ENCODE measurements at places on chromosomes 5 and 9.

- DNase-seq = no peak
Measured at GRCh38 chr9:91395553-91396471, 27.8 kb downstream of the NFIL3 start.

- DNase-seq = peak; percentile 79
Measured at GRCh38 chr5:159331093-159331973, 1.0 kb upstream of the IL12B start.

DNA sequence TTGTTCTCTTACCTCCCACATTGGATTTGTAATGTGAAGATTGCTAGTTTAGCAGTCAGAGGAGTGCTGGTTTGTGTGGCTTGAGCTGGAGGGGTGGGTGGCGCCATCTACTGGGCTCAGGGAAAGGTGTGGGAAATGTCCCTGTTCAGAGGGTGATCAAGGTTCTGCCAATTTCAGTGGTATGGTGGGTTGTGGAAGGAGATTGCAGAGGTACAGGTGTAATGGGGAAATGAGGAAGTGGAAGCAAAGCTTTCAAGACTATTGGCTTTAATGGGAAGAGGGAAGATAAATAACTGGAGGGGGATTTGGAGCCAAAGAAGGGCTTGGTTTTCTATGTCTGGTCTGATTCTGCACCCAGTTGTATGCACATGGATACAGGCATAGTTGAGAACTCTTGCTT, 76.4 kb downstream of the OSMR start:
- DNase-seq = no peak

DNA sequence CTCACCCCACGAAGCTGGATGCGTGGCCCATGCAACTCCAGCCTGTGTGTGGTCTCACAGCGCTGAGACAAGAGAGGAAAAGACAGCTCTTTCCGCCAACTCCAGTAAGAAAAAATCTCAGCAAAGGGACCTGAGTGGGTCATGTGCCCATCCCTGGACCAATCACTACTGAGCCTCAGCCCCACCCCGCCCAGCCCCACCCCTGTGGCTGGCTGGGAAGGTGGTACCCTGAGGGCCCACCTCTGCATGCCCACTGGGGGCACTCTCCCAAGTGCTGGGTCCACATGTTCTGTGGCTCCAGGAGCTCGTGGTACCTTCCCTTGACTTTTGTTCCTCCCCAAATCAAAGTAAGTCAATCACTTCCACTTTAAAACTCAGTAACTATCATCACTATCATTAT, 105.1 kb upstream of the SMIM23 start:
- no peak for DNase-seq

GRCh38 chr5:180096616-180097015, 25.1 kb upstream of the RNF130 start:
- no peak for DNase-seq

GRCh38 chr5:142561029-142561428, 124.9 kb downstream of the FGF1 start:
- no peak for DNase-seq

DNA sequence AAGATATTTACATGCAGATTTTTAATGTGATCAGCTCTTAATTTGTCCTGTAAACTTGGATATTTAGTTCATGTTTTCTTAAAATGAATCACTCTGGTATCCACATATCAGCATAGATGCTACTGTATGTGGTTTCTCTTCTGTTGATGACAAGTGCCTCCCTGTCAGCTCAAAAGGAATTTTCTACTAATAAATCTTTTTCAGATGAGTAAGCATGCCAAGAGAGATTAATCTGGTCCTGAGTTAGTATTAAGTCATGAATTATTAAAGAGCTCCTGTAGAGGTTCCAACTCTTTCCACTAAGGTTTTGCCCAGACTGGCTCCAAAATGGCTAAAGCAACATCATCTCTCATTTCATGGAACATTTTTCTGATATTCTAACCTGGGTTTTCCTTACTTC, 129.2 kb downstream of the GOLPH3 start:
- DNase-seq = no peak

GRCh38 chr5:125874717-125875116, 548.5 kb upstream of the GRAMD2B start:
- DNase-seq = no peak

- DNase-seq = no peak
Measured at GRCh38 chr5:142618130-142618523, 67.8 kb downstream of the FGF1 start.

DNA sequence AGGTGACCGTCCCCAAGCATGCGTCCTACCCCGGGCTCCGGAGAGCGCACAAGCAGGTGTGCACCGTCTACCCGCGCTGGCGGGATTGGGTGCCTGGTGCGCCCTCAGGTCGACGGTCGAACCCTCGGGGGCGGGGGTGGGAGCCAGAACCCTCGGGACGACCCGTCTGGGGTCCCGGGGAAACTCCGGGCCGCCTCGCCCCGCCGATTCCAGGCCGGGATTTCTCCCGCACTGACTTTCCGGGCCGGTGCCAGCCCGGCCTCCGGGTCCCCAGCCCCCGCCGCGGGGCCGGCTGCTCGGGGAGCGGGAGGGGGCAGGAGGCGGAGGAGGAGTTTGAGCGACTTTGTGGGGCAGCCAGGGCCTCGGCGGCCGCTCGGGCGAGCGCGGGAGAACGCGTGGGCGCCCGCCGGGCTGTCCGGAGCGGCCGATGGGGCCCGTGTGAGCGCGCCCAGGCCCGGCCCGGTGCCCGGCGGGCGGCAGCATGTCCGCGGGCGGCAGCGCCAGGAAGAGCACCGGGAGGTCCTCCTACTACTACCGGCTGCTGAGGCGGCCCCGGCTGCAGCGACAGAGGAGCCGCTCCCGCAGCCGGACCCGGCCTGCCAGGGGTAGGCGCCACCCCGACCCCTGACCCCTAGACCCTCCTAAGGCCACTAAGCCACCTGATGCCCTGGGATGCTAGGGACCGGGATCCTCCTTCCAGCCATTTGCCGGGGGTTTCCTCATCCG, at the start of gene DAB2IP:
Gene DAB2IP, plus strand, starts transcription at position 340 of the 726 bp plus-strand sequence. Its CDS starts 142 bp downstream, at position 482.
- DNase-seq = peak; percentile 64

DNA sequence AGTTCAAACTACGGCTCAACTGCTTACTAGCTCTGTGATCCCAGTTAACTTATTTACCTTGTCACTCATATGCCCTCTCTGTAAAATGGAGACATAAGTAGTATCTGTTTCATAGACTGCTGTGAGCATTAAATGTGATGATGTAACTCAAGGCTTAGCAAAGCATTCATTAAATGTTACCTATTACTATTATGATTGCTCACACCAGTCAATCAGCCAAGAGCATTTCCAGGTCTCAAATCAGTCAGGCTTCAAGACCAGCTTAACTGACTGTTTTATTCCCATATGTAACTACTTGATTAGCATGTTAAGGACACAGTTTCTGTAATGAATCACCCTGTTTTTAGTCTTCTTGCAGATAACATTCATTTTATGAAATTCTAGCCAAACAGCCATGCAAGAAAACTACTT, 413.3 kb downstream of the MLLT3 start:
- DNase-seq = no peak

GRCh38 chr5:13695076-13695712, 249.3 kb downstream of the DNAH5 start:
- DNase-seq = no peak
